ENCODE measurements at places on chromosomes 5 and 9.
A peak's percentile ranks its signal among the peaks of the same experiment; 100 is the strongest.

DNA sequence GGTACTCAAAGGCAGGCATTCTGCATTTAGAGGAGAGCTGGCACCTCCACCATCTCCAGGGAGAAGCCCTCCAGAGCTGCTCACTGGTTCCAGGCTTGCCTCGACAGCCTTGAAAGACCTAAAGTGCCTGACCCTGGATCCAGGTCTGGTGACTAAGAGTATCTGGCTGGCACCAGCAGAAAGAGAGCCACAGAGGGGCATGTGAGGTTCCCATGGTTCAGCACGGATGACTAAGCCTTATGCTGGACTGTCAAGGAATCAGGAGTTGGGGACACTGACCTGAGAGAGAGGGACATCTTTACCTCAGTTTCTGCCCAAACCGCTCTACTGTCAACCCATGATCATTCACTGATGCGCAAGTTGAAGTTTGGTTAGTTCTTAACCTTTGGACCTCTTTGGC lies 3.0 kb downstream of the ACTL7A start:
- DNase-seq, result no peak

DNA sequence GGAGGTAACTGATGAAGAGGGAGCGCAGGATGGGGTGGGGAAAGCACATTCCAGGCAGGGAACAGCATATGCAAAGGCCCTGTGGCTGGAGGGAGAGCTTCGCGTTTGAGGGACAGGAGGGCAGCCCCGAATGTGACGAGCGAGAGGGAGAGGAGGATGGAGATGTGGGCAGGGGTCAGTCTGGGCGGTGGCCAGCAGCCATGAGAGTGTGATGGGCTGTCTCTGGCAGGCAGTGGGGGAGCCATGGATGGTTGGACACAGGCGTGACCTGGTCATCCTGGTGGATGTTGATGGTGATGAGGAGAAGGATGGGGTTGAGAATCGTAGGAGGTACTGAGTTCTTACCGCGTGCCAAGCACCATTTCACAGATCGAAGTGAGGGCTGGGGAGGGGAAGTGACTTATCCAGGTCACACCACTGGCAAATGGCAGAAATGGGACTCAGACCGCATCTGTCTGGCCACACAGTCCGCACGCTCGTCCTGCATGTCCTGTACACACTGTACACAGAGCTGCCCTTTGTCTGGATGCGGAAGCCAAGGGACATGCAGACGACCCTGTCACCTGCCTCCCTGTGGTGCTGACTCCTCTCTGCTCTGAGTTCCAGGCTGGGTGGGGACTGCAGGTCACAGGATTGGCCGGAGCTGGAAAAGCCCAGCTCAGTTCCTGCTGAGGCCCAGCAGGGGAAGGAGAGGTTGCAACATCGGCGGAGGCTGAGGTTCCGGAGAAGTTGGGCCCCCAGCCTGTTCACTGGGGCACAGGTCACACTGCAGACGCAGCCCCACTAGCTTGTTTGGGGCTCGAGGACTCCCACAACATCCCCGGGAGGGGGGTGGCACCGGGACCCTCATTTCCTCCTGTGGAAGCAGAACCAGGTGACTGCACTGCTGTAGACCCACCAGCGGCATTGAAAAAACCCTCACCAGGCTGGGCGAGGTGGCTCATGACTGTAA lies 165.6 kb upstream of the IER5L start:
- DNase-seq, result no peak

GRCh38 chr5:73392775-73393174 lies 55.8 kb downstream of the FOXD1 start:
- DNase-seq, result no peak

DNA sequence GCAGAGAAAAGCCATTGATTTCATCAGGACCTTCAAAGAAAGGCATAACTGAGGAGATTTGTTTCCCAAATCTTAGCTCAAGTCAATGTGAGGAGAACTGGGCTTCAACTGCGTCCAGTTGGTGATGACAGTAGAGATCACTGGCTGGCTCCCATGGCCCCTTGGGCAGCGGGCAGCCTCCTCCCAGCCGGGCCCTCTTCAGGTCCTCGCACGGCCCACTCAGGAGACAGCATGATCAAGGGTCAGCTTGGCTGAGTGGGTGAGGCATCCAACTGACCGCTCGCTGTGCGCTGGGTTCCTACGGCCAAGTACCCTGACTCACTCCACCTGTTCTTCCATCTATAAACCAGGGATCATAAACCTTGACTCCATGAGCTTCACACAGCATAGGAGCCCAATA lies 274.0 kb downstream of the NSG2 start:
- DNase-seq, result no peak

DNA sequence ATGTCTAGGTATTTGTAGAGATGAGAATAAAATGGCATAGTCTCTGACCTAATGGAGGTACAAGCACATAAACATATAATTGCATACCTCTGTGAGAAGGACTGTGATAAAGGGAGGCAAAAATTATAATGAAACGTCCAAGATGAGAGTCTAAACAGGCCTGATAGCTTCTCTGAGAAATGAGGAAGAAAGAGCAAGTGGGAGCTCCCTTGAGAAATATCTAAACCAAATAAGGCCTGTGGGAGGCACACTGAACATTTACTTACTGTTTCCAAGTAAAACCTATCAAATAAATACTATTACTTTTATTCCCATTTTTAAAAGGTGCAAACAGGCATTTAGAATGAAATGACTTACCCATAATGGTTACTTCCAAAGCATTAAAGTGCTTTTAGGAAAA lies 125.6 kb upstream of the PAPPA start:
- DNase-seq, result no peak

GRCh38 chr5:100634937-100635534 lies 99.9 kb downstream of the FAM174A start:
- DNase-seq, result no peak

GRCh38 chr5:172113036-172113435 lies 75.0 kb downstream of the STK10 start:
- DNase-seq, result peak; percentile 74
